Activated T-helper 9 cell treated with anti-CD3 and anti-CD28 coated beads, Interleukin-2, amount 50 U/mL, for 16 hours (primary cell): ENCODE measurements at places on chromosomes 11 and 22.

GRCh38 chr22:31488346-31488883 is 1.2 kb downstream of the EIF4ENIF1 start:
- DNase-seq: no peak

DNA sequence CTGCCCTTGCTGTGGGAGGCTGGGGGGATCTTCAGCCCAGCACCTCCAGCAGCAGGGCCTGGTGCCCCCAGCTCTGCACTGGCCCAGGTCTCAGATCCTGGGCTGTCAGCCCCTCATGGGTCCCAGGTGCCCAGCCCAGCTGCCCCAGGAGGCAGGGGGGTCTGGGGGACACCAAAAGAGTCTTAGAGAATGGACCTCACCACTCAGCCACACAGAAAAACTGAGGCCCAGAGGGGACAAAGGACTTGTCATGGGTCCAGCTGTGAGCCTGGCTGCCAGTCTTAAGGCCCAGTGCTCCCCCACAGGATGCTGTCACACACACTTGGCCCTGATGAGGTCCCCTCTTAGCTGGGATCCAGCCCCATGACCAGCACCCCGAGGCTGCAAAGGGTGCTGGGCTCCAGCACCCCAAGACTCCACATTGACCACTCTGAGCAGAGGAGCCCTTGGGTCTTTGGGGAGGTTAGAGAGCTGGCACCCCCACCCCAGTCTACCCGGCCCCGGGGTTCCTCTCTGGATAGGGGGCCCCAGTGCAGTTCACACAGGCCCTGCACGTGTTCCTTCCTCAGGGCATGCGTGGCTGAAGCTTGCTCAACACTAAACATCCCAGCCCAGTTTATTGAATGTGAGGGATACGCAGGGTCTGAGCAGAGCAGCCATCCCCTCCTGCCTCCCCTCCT is 54.4 kb downstream of the IGLL5 start:
- DNase-seq: no peak

DNA sequence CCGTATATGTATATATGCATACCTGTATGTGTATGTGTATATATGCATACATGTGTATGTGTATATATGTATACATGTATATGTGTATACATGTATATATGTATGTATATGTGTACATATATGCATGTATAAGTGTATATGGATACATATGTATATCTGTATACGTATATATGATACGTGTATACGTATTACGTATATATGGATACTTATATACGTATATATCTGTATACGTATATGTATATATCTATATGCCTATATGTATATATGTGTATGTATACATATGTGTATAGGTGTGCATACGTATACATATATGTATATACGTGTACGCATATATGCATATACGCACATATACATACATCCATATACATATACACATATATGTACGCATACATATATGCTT is 681.6 kb upstream of the ANO3 start:
- no peak for DNase-seq

- no peak for DNase-seq
Measured at GRCh38 chr11:33536178-33536577, 164.4 kb downstream of the C11orf91 start.

- DNase-seq: no peak
Measured at GRCh38 chr11:79312617-79313529, 128.0 kb downstream of the TENM4 start.
